ENCODE measurements at places on chromosomes 3 and 15.

- no peak for DNase-seq
Measured at GRCh38 chr3:24359645-24360462, 134.8 kb downstream of the THRB start.

DNA sequence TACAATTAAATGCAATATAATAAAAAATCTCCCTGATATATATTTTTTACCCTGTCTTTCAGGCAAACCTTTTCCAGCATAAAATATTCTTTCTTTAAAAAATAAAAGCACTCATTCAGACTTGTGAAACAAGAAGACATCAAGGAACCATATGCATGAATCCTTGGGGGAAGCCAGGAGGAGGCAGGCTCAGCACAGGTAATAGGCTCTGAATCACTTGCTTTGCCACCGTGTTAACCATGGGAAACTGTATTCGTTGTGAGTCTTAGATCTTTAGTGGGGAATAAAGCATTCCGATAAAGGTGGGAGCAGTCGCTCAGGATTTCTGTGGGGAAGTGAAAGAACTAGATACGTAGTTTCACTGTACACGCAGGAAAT, 42.4 kb downstream of the FBN1 start:
- no peak for DNase-seq

GRCh38 chr3:15683253-15683652, 81.7 kb downstream of the BTD start:
- DNase-seq: no peak

DNA sequence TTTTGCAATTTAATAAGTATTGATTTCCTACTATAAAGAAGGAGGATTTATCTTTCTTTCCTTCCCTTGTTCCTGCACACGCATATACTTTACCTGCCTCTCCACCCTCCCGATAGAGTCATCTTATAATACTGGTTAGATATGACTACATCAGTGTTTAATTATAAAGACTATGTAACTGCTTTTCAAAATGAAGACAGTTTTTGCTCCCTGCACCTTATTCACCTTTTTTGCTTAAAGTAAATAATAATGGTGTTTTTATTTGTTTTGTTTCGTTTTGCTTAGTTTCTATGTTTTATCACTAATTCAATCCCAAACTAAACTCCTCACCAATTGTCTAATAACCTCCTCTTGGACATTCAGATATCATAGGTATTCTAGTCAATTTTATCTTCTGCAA, 101.9 kb upstream of the RORA start:
- no peak for DNase-seq

DNA sequence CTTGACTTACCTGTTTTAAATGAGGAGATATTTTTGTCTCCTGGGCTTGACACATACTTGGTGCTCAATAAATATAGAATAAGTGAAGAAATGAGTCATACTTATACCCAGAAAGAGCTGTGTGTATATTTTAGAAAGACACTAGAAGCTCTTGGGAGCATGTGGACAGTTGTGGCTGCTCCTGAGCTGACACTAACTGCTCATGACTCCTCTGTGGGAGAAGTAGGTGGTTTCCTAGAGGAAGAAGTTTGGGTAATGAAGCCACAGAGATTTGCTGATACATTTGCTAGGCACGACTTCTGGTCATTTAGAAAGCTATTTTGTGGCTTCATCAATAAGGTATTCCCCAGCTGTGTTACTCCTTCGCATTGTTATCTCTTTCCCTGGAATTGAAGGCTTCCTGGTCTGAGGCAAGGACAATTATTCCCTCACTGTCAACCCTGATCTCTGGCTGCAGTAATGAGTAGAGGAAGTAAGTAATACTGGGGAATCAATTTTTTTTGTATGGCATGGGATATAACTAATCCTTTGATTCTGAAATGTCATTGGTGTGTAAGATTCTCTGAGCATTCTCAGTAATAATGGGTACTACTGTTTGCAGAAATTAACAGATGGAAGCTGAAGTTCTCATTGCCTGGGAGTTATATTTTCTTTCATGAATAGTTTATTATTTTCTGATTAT, 79.6 kb upstream of the DCBLD2 start:
- DNase-seq: peak; percentile 27

DNA sequence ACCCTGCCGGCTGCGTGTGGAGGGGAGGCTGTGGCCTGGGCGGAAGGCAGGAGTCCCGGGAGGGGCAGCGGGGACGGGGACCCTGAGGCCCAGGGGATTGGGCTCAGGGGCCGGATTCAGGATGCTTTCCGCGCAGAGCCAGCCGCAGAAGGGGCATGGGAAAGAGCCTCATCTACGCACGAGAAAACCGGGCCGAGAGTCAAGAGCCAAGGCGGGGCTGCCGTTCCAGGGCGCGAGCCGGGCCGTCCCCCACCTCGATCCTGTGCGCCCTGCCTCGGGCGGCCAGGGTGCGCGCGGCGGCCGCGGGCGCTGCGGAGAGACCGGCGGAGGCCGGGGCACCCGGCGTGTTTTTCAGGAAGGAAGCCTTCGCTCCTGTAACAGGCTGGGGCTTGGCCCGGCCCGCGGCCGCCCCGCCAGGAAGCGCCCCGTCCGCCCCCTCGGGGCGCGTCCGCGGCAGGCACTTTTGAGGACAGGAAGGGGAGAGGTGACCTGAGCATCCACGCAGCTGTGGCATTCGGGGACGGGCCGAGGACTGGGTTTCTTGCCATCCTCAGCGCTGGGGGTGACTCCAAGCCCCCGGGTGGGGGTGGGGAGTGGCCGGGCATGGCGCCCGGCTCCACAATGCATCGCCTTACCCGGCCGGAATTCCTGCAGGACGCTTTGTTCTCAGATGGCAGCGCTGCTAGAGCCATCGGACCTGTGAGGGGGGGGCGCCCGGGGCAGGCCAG, 62.3 kb upstream of the GATA2 start:
- no peak for DNase-seq

- DNase-seq: no peak
Measured at GRCh38 chr3:27880969-27881892, 159.1 kb upstream of the EOMES start.

Data from SW 1271 (cell line).